ENCODE measurements at places on chromosomes 1 and 21.

- DNase-seq = no peak
Measured at GRCh38 chr1:1176931-1177330, 3.3 kb downstream of the TTLL10 start.

DNA sequence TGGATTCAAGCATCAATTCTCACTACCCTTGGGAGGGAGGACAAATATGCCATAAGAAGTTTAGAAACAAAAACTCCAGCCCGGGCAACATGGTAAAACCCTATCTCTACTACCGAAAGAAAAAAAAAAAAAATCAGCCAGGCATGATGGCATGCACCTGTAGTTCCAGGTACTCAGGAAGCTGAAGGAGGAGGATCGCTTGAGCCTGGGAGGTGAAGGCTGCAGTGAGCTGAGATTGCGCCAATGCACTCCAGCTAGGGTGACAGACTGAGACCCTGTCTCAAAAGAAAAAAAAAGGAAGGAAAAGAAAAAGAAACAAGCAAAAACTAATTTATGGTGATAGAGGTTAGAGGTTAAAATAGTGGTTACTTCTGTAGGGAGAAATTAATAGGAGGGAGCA lies 9.6 kb downstream of the ZNF644 start:
- DNase-seq = no peak

DNA sequence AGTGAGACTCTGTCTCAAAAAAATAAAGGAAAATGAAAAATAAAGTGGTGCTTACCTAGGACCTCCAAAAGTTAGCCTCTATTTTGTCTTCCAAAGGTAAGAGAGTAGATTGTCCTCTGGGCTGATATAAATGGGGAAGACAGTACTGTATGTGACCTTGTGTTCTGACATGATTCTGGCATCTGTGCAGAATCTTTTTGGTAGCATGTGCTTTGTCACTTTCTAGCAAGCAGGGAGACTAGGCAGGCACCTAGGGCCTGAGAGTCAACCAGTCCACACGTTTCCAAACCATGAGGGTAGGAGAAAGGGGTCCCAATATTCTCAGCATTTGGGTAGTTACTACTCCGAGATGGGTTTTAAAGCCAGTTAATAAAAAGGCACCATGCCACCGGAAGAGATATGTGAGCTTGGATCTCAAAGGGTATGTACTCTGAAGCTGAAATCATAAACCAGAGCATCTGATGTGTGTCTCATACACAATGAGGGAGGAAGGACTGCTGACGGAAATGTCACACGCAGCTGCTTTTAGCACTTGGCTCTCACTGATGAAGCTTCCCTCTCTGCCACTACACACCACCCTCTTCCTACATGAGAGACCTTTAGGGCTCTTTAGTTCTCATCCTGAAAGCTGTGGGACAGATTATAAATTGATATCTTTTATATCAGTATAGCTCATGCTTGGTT lies 27.0 kb upstream of the SLC16A1 start:
- no peak for DNase-seq

- no peak for DNase-seq
Measured at GRCh38 chr1:21874328-21874727, 62.3 kb downstream of the LDLRAD2 start.

- DNase-seq = no peak
Measured at GRCh38 chr1:215637041-215637573, 70.0 kb downstream of the KCTD3 start.

DNA sequence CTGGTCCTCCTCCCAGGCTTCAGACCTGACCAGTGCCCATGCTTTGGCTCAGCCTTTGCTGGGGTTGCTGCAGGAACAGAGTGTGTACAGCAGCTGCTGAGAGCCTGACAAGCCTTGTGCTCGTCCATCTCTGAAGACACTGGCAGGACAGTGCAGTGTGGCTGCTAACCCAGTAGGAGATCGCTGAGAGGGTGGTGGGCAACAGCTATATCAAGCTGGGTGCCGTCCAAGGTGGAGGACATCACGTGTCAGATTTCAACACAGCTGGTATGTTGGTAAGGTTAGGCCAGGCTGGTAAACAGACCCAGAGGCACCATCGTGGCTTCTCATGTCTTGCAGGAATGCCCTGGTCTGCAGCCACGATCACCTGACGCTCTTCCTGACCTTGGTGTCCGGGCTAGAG lies 17.9 kb upstream of the SLC25A34 start:
- no peak for DNase-seq

GRCh38 chr1:156358641-156359040 lies 10.4 kb upstream of the RHBG start:
- DNase-seq = no peak

- no peak for DNase-seq
Measured at GRCh38 chr1:17603091-17603841, 63.8 kb downstream of the ARHGEF10L start.

DNA sequence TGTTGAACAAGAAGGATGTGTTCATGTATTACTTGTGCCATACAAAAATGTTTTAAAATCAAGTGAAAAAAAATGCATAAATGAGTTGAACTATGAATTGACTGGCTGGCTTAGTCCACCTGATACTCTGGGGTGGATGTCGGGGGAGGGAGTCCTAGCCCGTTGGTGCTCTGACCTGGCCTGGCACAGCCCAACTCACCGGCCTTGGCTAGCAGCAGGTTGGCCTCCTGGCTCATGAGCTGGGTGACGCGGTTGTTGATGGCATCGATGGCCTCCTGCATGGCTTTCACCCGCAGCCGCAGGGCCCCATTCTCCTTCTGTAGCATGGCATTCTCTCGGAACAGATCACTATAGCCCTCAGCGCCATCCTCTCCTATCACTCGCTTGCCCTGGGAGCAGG lies 21.6 kb downstream of the KIF21B start:
- DNase-seq = no peak

GRCh38 chr1:210741564-210741963 lies 392.4 kb downstream of the KCNH1 start:
- DNase-seq = no peak

GRCh38 chr1:230278376-230278775 lies 147.8 kb downstream of the PGBD5 start:
- no peak for DNase-seq

DNA sequence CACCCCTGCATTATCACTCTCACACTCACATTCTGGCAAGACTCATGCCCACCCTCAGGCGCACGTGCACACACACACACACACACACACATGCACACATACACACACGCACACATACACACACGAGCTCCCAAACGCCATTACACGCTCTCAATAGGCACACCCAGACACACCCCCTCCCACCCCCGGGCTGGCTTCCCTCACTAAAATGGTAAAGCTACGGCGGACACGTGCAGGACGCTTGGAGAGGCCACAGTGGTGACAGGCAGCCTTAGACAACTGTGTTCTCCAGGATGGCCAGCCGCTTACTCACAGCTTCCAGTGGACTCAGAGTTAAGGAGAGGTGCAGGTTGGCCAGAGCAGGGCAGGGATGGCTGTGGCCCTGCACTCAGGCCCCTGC lies 10.1 kb downstream of the MATN1 start:
- DNase-seq = no peak

DNA sequence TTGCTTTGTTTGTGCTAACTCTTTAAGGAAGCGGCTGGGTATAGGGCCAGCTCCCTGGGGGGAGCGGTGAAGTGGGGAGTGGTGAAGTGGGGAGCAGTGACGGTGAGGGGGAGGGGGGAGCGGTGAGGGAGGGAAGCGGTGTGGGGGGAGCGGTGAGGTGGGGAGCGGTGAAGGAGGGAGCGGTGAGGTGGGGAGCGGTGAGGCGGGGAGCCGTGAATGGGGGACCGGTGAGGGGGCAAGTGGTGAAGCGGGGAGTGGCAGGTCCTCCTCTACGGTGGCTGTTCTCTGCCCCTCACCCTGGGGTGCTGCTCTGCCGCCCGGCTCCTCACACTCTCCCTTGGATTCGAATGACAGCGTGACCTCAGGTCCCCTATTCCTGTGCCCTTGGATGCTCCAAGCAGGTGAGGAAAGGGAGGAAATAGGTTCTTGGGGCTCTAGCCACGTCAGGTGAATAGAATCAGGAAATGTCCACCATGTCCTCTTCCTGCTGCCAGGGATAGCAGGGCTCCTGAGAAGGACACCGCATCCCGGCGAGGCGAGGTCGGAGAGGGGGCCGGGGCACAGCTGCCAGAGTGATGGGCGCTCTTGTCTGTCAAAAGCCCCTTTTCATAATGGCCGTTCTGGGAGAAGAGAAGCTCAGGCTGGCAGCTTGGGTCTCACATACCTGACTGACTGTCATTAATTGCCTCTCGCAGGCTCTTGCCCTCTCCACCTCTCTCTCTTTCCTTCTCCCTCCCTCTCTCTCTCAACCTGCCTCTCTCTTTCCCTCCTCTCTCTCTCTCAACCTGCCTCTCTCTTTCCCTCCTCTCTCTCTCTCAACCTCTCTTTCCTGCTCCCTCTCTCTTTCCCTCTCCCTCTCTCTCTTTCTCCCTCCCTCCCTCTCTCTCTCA lies 134.2 kb downstream of the PGBD5 start:
- no peak for DNase-seq

Data from liver (tissue), 10 donors.